ENCODE measurements at places on chromosomes 2 and 18. TPM values are rescaled to one million over a fixed set of nuclear protein-coding genes. Genes with fewer than 3 reads are reported as not detected.
A peak's percentile ranks its signal among the peaks of the same experiment; 100 is the strongest.

Gene ABCG5
- total RNA-seq = not detected

Gene POTEJ
- total RNA-seq = not detected

Gene NOP58
- 80.5 TPM for total RNA-seq

Gene RAD51AP2
- 0.23 TPM for total RNA-seq

Gene ARHGAP28
- total RNA-seq = 3.9 TPM

Gene CGREF1
- total RNA-seq = 0.34 TPM

Gene CCDC74A
- 6.4 TPM for total RNA-seq

Gene MDH1
- total RNA-seq = 105 TPM

Gene THSD7B
- total RNA-seq = not detected

Gene CTAGE1
- not detected for total RNA-seq

Gene DNAH6
- 0.72 TPM for total RNA-seq

Gene AGXT
- not detected for total RNA-seq

DNA sequence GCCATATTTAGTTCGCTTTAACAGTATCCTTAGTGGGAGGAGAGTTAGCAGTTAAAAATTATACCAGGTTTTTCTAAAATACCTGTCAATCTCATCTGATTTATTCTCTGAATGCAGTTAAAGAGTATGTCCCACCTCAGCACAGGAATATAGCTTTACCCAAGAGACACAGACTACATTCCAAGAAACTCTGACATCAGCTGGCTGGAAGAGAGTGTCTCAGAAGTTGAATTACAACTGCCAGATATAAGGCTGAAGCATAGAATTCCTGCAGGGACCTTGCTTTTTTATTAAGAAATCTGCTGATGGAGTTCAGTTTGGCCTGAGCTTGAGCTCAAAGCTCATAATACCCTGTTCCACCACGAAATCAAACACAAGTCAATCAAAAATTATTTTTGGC lies 25.4 kb upstream of the CNTNAP5 start:
- DNase-seq = no peak

DNA sequence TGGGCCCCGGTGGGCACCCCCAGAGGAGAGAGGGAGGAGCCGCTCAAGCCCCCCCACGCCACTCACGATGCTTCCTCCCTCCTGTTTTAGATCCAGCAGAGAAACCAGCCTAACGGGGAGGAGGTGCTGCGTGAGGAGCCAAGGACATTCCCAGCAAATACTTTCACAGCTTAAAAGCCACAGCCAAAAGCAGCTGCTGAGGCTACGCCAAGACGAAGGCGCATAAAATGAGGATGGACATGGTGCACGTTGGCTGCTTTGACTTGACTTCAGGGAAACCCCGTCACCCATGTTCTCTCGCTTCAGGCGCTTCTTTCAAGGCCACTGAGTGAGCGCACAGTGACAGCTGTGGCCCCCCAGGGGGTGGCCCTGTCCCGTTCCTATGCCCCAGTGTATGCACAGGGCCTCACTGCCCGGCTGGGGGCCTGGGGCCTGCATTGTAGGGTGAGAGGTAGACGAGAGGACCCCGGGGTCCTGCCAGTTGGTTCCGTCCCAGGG lies 72.1 kb upstream of the PXDN start:
- peak; percentile 50 for DNase-seq

DNA sequence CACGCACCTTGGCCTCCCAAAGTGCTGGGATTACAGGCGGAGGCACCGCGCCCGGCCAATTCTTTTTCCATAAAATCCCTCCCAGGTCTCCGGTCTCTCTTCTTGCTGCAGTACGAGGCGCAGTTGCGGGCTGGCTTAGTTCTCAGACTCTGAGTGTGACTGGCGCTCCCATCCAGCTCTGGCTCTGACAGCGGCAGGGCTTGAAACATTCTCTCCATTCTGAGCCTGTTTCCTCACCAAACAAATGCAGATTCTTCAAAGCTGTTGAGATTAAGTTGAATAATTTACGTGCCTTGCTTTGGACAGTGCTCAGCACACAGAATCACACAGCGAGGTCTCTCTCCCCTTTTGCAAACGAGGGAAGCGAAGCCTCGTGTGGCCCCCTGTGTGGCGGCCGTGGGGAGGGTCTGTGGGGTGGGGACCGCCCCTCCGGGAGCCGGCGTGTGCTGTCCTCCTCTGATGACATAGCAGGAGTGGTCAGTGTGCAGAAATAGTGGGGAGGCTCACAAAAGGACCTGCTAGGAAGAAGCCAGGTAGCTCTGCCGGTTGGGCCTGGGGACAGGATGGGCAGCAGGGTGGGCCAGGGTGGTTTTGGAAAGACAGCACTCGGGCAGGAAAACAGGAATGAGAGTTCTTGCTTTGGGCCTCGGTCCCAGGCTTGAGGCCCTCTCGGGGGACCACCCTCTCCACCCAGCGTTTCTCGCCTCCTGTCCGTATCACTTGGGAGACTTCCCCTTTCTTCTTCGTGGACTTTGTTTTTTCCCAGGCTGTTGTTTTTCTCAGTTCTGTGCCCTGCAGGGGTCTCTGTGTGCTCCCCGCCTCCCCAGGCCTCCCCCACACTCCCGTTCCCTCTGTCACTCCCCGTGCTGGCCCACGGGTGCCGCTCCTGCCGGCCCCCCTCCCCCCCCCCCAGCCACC lies 75.0 kb downstream of the KCNG2 start:
- DNase-seq = peak; percentile 76

- DNase-seq = peak; percentile 93
Measured at GRCh38 chr18:13216092-13216582, 2.4 kb upstream of the LDLRAD4 start.

- no peak for DNase-seq
Measured at GRCh38 chr2:12183032-12183645, 436.7 kb downstream of the LPIN1 start.

DNA sequence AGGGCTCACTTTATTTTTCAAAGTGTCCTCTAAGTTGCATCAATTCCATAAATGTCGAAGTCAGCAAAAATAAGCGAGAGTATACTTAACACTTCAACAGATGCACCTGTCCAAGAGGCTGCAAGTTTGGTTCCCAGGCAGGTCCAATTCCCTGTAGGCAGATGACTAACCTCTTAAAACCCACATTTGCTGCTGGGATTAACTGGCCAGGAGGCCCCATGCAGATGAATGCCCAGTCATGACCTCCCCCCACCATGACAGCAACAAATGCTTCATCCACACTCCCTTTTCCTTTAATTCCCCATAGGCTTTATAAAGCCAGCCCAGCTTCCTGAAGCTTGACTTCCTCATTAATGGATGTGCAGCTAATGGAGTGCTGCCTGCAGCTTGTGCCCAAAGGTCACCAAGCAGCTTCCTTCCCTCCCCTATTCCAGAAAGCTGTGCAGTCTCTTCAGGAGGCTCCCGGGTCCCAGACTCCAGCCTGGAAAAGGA lies 35.7 kb downstream of the REEP1 start:
- DNase-seq = peak; percentile 82

GRCh38 chr18:13530879-13531387 lies 195.4 kb downstream of the FAM210A start:
- DNase-seq = peak; percentile 92

DNA sequence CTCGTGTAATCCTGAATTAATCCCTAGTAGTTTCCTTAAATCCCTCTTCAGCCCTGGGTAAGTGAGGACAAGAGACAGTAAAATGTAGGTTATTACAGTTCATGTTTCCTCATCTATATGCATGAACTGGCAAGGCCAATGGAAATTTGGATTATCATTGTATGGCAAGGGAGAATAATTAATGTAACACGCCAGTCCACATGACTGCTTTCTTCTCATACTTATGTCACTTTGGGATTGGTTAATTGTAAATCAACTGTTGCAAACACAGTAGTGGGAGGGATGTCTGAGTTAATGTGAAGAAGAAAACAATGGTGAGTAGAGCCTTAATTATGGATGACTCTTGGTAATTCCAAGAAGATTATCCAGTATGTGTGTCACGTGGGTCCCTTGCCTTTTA lies 1.7 kb upstream of the SERPINB7 start:
- DNase-seq = no peak

- DNase-seq = no peak
Measured at GRCh38 chr2:215692387-215693079, 256.7 kb upstream of the FN1 start.

GRCh38 chr2:19711470-19712372 lies 190.1 kb downstream of the TTC32 start:
- DNase-seq = no peak

DNA sequence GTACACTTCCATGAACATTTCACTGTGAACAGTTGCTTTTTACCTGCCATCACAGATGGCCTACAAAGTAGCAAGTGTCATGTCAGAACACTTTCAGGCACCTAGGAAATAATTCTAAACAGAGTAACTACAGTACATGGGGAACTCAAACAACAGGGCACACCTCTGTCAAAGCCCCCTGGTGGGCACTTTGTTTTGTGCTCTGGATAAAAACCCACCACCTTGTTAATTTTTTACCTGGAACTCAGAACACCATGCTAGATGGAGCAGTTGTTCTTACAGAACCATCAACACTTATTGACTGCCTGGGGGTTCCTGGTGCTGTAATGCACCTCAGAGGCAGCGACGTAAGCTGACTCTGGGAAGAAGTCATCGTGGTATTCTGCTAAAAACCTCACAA lies 2.3 kb downstream of the MSL3B start:
- no peak for DNase-seq

DNA sequence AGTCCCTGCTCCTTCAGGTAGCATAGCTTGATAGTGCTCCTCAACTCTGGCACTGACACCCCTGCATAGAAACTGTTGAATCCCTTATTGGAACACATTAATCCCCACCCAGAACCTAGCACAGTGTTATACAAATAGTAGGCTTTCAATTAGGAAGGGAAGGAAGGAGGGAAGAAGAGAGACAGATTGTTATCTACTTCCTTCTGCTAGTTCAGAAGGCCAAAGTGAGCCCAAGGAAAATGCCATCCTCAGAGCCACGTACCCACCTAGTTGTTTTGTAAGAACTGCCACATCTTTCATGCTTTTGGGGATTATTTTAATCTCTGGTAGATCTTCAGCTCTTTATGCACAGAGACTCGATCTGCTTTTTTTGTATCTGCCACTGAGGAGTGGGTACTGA lies 75.1 kb downstream of the CLHC1 start:
- DNase-seq = no peak

GRCh38 chr2:238728330-238729260 lies 119.3 kb upstream of the TWIST2 start:
- DNase-seq = peak; percentile 87

GRCh38 chr2:160660741-160661140 lies 167.1 kb upstream of the RBMS1 start:
- DNase-seq = no peak

GRCh38 chr2:180695586-180696401 lies 284.6 kb upstream of the UBE2E3 start:
- no peak for DNase-seq

GRCh38 chr2:32671885-32672533 lies 44.2 kb downstream of the TTC27 start:
- no peak for DNase-seq

DNA sequence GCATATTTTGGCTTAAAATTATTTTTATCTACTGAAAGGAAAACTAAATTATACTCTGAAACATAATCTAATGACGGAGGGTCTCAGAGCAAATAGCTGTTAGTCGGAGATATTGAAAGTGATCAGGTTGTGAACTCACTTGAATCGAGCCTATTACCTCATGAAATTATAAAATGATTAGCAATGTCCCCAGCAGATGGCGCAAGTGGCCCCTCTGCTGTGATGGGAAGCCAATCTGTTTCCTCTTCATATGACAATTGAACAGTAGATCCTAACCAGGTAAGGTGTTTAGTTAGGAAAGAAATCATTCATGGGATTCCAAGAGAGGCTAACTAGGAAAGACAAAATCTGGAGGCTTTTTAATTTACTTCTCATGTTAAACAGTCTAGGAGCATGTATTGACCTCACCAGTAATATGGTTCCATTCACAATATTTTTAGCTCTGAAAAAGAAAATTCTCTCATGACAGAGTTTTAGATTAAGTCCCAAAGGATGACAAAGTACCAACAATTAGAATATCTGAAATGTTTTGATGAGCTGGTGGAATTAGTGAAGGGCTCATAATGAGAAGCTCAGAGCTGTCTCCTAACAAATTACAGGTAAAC lies 29.9 kb upstream of the MPPE1 start:
- peak; percentile 95 for DNase-seq

GRCh38 chr2:231102772-231103171 lies 22.1 kb downstream of the HTR2B start:
- no peak for DNase-seq

GRCh38 chr2:239893236-239893515 lies 132.0 kb downstream of the NDUFA10 start:
- DNase-seq = no peak

- no peak for DNase-seq
Measured at GRCh38 chr2:8642366-8643068, 39.3 kb upstream of the ID2 start.

GRCh38 chr2:173456960-173457359 lies 102.3 kb downstream of the CDCA7 start:
- no peak for DNase-seq

DNA sequence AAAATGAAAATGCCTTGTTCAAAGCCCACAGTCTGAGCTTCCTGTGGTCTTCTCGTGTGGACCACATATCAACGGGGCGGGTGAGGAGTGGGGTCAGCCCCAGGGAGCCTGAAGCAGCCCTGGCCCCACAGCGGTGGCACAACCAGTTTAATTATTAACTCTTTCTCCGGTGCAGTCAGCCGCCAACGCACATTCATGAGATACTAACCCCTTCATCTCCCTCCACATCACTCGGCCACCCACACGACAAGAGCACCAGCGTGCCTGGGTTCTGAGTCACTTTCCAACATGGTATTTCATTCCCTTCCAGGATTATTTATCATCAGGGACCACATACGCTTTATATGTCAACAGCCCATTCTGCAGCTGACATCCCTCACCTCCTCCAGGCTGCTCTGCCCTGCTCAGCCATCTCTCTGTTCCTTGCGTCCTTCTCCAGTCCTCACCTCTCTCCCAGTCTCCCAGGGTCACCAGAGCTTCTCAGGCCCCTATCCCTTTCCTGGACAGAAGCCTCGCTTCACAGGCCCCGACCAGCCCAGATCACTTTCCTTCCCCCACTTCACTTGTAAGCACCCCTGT lies 48.0 kb upstream of the ID2 start:
- no peak for DNase-seq

DNA sequence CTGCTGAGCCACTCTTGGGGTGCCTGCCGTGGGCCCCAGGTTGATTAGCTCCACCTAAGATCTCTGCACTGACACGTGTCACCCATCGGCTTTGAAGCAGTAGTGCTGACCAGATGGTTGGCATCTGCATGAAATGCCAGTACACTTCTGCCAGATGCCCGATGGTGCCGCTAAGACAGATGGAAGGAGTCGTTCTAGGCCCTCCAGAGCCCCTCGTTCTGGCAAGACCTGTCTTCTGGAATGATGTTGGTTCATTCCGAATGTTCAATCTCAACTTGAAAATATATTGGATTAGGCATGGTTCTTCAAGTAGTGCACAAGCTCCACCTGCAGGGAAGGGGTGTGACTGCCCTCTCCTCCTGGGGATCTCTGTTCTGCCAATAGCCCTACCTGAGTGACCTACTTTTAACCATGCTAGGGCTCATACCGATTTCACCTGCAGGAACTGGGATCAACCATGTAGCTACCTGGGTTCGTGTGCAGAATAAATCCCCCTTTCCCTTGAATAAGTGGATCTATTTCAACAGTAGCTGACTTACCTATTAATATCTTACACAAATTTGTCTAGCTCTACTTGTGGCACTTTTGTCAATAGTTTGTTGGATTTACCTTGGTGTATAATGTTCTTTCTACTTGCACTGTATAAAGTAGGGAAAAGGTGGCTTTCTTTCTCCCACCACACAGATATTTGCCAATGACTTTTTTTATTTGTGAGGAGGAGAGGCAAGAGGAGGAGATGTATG lies 342.6 kb downstream of the CTNNA2 start:
- DNase-seq = no peak

- DNase-seq = no peak
Measured at GRCh38 chr18:21682371-21683051, 22.1 kb downstream of the ABHD3 start.

Measured in lower leg skin (tissue), 4 donors.